Stomach (tissue), 19 donors: ENCODE measurements at places on chromosomes 2 and 18. TPM values are rescaled to one million over a fixed set of nuclear protein-coding genes. Genes with fewer than 3 reads are reported as not detected.

DNA sequence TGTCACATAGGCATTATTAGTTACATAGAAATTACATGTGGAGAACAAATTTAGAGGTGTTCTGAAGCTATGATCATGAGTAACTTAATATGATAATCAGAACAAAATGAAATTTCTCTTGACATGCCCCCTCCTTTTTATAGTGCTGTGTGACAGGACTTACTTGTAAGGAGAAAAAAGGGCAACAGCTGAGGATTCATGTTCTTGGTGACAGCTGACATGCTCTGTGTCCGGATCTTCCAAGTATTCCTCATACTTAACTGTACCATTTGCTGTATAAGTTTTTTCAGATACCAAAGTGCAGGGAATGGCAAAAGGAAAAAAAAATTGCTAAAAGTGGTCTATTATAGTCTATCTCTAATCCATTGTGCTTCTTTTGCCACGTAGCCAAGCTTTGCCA, 3.5 kb upstream of the MYL1 start:
- no peak for DNase-seq

GRCh38 chr2:236525411-236525997, 44.1 kb upstream of the ACKR3 start:
- no peak for DNase-seq

GRCh38 chr18:26943906-26944305, 78.4 kb upstream of the AQP4 start:
- DNase-seq: no peak

DNA sequence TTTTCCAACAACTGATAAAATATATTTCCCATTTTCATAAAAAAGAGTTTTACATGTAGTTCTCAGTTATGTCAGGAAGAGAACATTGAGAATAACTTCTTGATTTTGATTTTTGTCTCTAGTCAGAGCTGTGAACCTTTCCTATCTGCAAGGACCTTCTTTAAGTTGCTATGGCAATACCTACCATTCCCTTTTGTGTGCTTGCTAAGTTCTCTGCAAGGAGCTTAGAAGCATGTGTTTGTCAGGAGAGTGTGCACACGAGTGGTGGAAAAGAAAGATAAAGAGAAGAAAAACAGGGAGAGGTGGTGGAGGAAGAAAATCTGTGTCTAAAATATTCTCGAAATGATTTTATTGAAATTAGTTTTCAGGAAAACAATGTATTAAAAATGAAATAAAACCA, 140.3 kb upstream of the SLC8A1 start:
- no peak for DNase-seq

DNA sequence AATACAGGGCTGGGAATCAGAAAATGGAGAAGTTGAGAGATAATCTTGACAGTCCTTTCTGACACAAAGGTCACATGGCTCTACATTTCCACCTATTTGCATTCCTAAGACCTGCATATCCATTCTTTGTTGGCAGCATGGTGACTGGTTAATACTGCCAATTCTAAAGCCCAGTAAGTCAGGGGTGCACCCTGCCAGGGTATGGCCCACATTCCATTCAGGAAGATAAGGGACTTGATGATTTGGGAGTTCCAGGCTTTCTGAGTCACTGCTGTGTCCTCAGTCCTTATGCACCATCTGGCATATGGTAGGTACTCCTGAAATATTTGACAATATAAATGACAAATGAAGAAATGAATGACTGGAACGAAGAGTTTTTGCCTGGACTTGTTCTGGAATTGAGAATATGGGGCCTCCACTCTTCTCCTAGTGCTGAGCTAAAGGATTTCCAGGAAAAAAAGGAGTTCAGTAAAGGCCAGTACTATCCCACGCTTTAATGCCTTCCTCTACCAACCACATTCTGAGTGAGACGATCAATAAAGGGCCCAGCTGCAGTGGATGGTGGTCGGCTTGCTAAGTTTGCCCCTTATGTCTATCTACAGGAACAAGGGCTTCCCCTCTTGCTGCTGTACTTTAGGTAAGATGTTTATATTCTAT, 31.7 kb upstream of the EIF2AK3 start:
- DNase-seq: no peak

DNA sequence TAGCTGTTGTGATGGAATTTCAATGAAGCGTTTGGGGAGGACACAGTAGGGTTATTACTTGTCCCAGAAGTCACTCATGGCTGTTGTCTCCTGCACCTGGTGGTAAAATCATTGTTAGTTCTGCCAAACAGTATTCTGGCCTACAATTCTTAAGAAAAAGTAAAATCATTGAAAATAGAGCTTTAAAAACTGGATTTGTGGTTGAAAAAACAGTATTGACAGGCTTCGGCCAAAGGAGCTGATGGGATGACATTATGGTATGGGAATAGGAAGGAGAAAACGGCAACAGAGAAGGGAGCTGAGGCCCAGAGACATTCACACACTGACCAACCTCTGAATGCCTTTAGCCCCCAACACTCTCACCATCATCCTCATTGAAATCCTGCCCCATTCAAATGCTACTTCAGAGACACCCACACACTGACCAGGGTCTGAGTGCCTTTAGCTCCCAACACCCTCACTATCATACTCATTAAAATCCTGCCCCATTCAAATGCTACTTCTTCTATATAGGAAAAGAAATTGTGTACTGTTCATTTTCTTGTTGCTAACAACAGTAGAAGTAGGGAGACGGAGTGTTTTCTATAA, 114.1 kb upstream of the OSR1 start:
- no peak for DNase-seq

DNA sequence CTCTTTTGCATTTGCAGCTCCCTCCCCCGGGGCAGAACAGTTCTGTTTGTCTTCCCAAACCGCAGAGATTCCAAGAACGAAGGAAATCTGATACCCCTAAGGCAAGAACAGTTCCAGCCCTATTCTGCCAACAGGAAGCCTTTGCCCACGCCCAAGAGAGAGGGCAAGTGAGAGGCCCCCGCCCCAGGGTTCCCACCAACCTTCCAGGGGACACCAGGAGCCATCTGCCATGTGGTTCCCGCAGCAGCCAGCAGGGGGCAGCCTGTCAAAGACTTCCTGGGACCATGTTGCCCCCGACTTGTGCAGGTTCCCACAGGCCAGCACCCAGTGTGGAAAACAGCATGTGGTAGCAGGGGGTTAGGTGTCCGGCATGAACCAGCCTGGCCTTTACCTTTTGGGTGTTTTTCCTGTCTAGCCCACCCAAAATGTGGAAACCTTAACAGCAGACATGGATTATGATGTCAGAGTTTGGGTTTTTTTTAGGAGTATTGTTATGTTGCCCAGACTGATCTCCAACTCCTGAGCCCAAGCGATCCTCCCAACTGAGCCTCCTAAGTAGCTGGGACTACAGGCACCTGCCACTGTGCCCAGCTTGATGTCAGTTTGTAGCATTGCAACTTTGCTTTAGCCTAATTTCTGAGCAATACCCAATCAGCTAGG, 21.7 kb upstream of the EFHD1 start:
- peak; percentile 70 for DNase-seq

DNA sequence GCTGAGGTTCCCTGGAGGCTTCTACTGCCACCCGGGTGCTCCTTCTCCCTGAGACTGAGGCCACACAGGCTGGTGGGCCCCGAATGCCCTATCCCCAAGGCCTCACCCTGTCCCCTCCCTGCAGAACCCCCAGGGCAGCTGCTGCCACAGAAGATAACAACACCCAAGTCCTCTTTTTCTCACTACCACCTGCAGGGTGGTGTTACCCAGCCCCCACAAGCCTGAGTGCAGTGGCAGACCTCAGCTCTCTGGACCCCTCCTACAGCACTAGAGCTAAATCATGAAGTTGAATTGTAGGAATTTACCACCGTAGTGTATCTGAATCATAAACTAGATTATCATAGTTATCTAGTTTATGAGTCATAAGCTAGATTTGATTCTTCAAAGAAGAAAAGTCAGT, 7.3 kb upstream of the CENPA start:
- DNase-seq: no peak

GRCh38 chr2:166960702-166961270, 72.5 kb downstream of the XIRP2 start:
- DNase-seq: no peak

DNA sequence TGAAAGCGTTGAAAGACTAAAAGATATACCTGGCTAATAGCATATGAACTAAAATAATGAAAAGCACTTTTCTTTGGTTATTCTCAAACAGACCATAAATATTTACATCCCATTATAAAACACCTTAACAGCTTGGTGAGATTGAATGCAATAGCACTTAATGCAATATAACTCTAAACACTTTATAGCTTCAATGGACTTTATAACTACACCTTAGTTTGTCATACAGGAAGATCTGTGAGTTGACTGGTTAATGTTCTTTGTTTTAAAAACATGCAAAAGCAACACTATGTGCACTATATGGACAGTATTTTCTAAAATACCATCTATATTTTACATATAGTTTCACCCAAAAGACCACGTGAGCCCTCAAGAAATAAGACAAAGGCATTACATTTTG, 353.3 kb upstream of the ACVR2A start:
- DNase-seq: no peak

GRCh38 chr2:161625996-161626395, 1.8 kb downstream of the SLC4A10 start:
- DNase-seq: no peak

GRCh38 chr2:178414266-178415247, 36.4 kb downstream of the PRKRA start:
- peak; percentile 88 for DNase-seq

DNA sequence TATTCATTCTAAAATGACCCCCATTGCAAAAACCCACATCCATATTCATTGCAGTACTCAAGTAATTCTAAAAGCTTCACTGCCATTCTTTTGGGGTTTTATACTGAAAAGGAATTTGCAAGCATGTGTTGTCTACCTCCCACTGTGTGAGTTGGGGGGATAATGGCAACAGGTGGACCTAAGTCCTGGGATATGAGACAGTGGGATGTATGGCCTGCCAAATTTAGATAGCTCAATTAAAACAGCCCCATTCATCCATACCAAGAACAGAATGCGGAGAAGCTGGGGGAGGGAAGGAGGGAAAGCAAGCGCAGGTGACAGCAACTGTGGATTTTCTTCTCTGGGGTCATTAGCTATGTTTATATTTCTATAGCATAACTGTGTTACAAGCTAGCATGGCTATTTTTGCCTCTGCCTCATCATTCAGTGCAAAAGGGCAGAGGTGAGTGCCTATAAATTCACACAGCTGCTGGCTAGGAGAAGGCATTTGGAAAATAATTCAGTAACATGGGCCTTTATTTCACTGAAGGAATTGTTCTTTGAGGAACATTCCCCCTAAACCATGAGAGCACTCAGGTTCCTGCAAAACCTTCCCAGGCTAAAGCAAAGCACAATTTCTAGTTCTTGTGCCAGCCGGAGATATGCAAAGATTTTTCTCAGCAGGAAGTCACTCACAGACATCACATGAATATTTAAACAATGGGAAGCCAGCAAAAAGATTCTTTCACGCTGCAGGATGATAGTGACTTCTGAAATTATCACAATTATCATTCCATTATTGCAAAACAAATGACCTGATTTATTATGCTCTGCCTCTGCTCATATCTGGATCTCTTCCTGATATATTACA, 393.9 kb upstream of the ACVR2A start:
- no peak for DNase-seq

DNA sequence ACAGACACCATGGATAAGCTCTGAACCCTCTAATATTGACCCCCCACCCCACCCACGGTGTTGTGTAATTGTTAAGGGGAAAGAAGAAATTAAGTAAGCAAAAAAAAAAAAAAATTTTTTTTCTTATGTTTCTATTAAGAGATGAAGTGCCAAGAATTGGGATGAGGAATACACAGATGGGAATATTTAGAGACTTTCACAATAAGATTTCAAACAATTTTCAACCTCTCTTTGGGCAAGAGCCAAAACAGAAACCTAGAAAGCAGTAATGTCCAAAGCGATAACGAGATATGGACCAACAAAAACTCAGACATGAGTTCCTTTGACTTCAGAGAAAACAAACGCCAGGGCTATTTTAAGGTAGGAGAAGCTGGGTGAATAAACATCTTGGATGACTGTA, 14.4 kb downstream of the PIEZO2 start:
- DNase-seq: no peak

- no peak for DNase-seq
These were observed 134.0 kb upstream of the LYPD1 start for GRCh38 chr2:132804051-132804450.

- no peak for DNase-seq
These were observed 174.8 kb downstream of the GALNT13 start for GRCh38 chr2:154046493-154046892.

DNA sequence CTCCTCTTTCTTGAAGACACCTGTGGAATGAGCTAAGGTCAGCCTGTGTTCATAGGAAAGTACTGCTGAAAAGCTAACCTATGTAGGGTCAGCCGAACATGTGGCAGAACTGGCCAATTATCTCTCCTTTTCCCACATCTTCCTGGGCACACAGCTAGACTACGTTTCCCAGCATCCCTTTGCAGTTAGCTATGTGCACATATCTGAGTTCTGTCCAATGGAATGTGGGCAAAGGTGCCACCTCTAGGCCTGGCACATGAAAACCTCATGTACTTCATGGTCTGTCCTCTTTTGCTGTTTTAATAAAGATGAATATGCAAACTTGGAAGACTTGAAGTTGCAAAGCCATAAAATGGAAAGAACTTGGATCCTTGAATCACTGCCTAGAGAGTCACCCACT, 352.6 kb downstream of the TNS1 start:
- no peak for DNase-seq

- DNase-seq: no peak
These were observed 20.2 kb downstream of the CHST10 start for GRCh38 chr2:100397118-100397860.

- DNase-seq: no peak
These were observed 14.7 kb upstream of the ASNSD1 start for GRCh38 chr2:189646521-189646920.

GRCh38 chr2:61255580-61256437, 93.8 kb downstream of the C2orf74 start:
- no peak for DNase-seq

- no peak for DNase-seq
These were observed 10.5 kb downstream of the TM4SF20 start for GRCh38 chr2:227368574-227368973.

Gene RSAD2
- not detected for total RNA-seq

Gene RAD51AP2
- 0.55 TPM for total RNA-seq

Gene TMEM178A
- 36.5 TPM for total RNA-seq

Gene GIGYF2
- 68.4 TPM for total RNA-seq

Gene FIGN
- total RNA-seq: 6.6 TPM

Gene NEU4
- total RNA-seq: not detected

Gene GRB14
- total RNA-seq: 3.9 TPM

Gene MATN3
- total RNA-seq: 0.58 TPM

Gene CAPN14
- total RNA-seq: not detected

Gene SP140
- 1.7 TPM for total RNA-seq

Gene UGT1A10
- total RNA-seq: 32.7 TPM

Gene DSG4
- total RNA-seq: not detected
